ENCODE measurements at places on chromosomes 12 and 14.
A peak's percentile ranks its signal among the peaks of the same experiment; 100 is the strongest.

- peak; percentile 89 for DNase-seq
Observed at GRCh38 chr12:57583008-57583831, 7.8 kb upstream of the PIP4K2C start.

DNA sequence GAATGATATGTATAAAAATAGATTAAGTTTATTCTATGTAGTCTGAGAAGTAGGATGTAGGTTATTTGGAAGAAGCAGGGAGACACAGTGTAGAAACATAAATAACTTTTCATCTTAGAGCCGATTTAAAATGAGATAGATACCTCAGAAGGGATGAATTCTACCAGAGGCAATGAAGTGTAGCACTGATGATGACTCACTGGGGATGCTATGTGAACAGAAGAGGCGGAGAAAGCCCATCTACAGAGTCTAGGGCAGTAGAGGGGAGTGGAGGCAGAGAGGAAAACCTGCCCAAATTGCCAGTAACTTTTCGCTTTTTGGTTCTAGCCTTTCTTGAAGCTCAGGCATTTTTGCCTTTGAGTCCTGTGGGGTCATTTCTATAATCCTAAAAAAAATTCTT, 451.8 kb downstream of the ATP23 start:
- DNase-seq: no peak

DNA sequence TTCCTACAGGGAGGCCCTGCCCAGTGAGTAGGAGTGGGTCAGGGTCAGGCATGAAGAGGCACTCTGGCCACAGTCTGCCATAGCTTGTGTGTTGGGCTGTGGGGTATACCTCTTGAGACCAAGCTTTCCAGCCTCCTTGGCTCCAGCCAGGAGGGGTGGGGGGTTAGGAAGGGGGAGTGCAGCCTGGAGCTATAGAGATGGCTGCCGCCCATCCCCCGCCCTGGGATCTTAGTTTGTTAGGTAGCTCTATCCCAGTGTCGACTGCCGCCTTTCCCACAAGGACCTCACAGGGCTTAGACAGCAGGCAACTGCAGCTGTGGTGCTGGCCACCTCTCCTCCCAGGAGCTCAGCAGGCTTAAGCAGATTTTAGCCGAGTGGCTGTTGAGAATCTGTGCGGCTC, 216.4 kb downstream of the PLCZ1 start:
- no peak for DNase-seq

GRCh38 chr12:75011120-75011519, 198.5 kb downstream of the KCNC2 start:
- peak; percentile 8 for DNase-seq

DNA sequence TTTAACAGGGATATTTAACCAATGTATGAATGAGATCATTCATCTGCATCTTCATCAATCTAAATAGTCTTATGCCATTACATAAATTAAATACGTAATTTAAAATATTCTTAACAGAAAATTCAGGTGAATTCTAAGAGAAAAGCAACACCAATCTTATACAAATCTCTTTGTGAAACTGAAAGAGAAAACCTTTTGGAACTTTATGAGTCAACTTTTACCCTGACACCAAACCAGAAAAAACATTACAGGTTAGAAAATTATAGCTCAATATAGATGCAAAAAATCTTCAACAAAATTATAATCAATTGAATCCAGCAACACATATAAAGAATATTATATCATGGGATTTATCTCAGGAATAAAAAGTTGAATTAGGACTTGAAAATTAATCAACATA, 3.4 kb downstream of the GLIPR1L1 start:
- DNase-seq: no peak

GRCh38 chr12:115758183-115758582, 519.3 kb downstream of the MED13L start:
- DNase-seq: no peak

DNA sequence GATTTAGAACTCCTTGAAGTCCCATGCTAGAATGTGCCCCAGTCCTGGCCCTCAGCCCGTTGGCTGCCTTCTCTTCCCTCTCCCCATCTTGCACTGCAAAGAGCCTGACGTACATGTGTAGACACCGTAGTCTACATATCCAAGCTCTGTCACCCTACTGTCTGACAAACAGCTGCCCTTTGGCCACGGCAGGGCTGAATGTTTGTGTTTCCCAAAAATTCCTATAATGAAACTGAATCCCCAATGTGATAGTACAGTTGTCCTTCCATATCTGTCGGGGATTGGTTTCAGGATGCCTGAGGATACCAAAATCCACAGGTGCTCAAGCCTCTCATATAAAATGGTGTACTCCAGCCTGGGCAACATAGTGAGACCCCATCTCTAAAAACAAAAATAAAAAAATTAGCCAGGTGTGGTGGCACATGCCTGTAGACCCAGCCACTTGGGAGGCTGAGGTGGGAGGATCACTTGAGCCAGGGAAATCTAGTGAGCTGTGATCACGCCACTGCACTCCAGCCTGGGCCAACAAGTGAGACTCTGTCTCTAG, 12.3 kb upstream of the TFCP2 start:
- DNase-seq: no peak

- DNase-seq: no peak
Observed at GRCh38 chr12:28242496-28243309, 52.4 kb downstream of the CCDC91 start.

DNA sequence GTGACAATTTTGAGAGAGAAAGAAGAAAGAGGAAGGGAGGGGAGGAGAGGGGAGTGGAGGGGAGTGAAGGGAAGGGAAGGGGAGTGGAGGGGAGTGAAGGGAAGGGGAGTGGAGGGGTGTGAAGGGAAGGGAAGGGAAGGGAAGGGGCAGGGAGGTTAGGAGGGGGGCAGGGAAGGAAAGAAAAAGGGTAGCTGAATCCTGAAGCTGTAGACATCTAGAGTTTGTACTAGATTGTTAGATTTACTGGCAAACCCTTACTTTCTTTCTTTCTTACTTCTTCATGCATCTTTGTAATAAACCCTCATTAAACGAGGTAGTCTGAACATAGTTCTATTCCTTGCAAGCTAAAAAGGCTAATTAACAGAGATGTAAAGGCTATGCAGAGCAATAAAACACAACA, 378.0 kb downstream of the MDGA2 start:
- no peak for DNase-seq

- peak; percentile 37 for DNase-seq
Observed at GRCh38 chr12:13099844-13100604, 3.4 kb downstream of the GSG1 start.

- no peak for DNase-seq
Observed at GRCh38 chr14:106737021-106737420, 1210.6 kb downstream of the TMEM121 start.

DNA sequence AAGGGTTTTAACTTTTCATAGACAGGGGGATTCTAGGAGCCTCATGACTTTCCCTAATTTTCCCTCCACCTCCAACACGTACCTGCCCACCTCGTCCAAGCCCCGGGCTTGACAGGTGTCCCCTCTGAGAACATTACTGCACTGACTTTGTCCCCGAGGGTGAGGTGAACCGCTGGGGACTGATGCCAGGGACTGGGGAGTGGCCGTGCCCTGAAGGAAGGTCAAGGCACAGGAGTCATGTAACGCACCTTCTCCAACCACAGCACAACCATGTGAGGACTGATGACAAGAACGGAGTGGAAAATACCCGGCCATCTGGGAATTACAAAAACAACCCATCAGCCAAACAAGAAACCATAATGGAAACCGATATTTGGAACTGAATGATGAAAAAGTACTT, 214.7 kb upstream of the C14orf180 start:
- DNase-seq: no peak

DNA sequence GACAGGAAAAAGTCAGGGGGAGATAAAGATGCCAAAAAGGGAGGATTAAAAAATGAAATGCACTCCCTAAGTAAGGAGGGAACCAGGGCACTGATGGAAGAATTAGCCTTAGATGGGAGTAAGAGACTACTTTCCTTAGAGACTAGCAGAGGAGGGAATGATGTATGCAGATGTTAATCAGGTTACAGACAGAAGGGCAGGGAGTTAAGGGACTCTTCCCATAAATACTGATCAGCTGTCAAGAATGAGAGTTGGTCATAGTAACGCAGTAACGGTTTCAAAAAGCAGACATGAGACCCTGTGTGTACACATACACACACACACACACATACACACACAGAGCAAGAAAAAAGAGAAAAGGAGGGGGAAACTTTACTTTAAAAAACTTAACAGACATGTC, 93.4 kb downstream of the PHLDA1 start:
- DNase-seq: peak; percentile 64

DNA sequence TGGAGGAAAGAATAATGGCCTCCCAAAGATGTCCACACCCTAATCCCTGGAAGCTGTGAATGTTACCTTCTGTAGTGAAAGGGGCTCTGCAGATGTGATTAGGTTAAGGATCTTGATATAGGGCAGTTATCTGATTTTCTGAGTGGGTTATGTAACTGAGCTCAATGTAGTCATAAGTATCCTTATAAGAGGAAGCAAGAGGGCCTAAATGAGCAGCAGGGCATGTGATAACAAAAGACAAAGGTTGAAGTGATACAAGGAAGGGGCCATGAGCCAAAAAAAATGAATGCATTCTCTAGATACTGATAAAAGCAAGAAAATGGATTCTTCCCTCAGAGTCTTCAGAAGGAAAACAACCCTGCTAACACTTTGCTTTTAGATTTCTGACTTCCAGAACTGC, 78.8 kb downstream of the OSBPL8 start:
- DNase-seq: no peak

DNA sequence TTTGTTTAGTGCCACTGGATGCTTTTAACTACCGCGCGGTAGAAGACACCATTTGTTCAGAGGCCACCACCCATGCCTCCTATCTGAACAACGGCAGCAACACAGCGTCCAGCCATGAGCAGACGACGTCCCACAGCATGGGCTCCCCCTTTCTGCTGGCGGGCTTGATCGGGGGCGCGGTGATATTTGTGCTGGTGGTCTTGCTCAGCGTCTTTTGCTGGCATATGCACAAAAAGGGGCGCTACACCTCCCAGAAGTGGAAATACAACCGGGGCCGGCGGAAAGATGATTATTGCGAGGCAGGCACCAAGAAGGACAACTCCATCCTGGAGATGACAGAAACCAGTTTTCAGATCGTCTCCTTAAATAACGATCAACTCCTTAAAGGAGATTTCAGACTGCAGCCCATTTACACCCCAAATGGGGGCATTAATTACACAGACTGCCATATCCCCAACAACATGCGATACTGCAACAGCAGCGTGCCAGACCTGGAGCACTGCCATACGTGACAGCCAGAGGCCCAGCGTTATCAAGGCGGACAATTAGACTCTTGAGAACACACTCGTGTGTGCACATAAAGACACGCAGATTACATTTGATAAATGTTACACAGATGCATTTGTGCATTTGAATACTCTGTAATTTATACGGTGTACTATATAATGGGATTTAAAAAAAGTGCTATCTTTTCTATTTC, 93.2 kb downstream of the FLRT2 start:
- no peak for DNase-seq

DNA sequence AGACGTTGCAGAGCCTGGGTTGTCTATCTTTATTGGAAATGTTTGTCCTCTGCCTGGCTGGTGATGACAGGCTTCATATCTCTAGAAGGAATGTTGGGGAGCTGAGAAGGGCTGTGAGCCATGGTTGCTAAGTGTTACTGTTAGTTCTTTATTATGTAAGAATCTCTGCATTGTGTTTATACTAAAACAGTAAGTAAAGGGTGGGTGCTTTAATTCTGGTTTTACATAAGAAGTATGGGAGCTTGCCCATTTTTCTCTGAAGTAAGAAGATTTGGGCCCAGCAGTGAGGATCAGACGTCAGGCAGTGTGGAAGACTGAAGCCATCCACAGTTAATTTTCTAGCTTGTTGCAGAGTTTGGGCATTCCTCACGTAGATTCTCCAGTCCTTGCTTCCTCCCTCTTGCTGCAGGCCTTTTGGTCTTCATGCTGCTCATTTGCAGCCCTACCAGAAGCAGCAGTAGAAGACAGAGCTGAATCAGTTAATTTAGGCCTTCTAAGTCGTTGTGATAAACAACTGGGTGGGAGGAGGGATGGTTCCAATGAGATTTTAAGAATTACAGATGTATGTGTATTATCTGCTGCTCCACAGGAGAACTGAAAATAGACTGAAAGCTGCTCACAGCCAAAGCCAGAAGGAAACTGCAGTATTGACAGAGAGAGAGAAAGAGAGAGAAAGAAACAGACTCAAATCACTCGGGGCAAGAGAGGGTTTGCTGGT, 21.4 kb downstream of the WNT5B start:
- no peak for DNase-seq
